Progenitor cell of endocrine pancreas (in vitro differentiated cells): ENCODE measurements at places on chromosomes 2 and 18. TPM values are rescaled to one million over a fixed set of nuclear protein-coding genes. Genes with fewer than 3 reads are reported as not detected.

DNA sequence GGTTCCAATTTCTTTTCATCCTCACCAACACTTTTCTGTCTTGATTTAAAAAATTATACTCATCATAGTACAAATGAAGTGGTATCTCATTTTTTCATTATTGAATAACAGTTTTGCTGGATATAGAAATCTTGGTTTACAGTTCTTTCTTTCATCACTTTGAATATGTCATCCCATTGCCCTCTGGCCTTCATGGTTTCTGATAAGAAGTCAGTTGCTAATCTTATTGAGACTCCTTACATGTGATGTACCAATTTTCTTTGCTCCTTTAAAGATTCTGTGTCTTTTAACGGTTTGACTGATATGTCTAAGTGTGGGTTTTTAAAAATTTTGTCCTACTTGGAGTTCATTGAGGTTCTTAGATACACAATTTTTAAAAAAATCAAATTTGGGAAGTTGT is 35.0 kb downstream of the SLC3A1 start:
- H3K36me3 ChIP-seq = peaks cover 36% of the 10 kb centered on the region
- DNase-seq = no peak
- H3K27ac ChIP-seq = no peak overlapping the region
- no peaks in the 10 kb centered on the region for H3K27me3 ChIP-seq

The GCG gene
- total RNA-seq = 92.9 and 128 TPM in 2 replicates

- no peak overlapping the region for H3K4me3 ChIP-seq
- H3K27ac ChIP-seq = peak overlapping the region; percentile 39
- H3K36me3 ChIP-seq = no peaks in the 10 kb centered on the region
- no peak for DNase-seq
These were observed 70.8 kb downstream of the SPRED2 start for GRCh38 chr2:65361623-65362022.

GRCh38 chr2:238259061-238260020 is 19.5 kb upstream of the HES6 start:
- peaks cover 9% of the 10 kb centered on the region for H3K4me1 ChIP-seq
- H3K4me3 ChIP-seq = no peak overlapping the region

GRCh38 chr2:143121079-143121478 is 8.1 kb upstream of the ARHGAP15 start:
- H3K27me3 ChIP-seq = no peaks in the 10 kb centered on the region
- H3K36me3 ChIP-seq = no peaks in the 10 kb centered on the region
- no peak overlapping the region for H3K4me3 ChIP-seq
- H3K27ac ChIP-seq = no peak overlapping the region
- no peak for DNase-seq
- no peaks in the 10 kb centered on the region for H3K4me1 ChIP-seq

GRCh38 chr2:206442474-206442832 is 879 bp upstream of the ADAM23 start:
- no peak overlapping the region for H3K27ac ChIP-seq
- peaks cover 58% of the 10 kb centered on the region for H3K27me3 ChIP-seq
- peaks cover 30% of the 10 kb centered on the region for H3K4me1 ChIP-seq

GRCh38 chr18:49169037-49169521 is 218.3 kb upstream of the SMAD7 start:
- H3K27me3 ChIP-seq = no peaks in the 10 kb centered on the region
- H3K27ac ChIP-seq = no peak overlapping the region

DNA sequence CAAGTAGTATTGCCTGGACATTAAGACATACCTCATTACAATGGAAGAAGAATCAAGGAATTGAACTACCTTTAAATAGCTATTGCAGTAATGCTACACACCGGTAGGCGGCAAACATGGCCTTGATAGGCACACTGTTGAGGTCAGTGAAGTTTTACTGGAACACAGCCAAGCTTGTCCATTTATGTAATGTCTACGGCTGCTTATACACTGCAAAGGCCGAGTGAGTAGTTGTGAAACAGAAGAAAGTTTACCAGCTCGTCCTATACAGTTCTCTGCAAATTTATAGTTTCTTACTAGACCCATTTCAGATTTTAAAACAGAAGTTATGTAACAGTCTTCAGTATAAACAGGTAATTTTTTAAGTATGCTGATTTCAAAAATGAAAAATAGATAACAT is 38.8 kb downstream of the PPP4R1 start:
- H3K4me3 ChIP-seq = no peak overlapping the region
- H3K36me3 ChIP-seq = peaks cover 23% of the 10 kb centered on the region
- H3K27ac ChIP-seq = peak overlapping the region; percentile 13
- DNase-seq = peak; percentile 34
- H3K27me3 ChIP-seq = no peaks in the 10 kb centered on the region

The CIB4 gene
- total RNA-seq = not detected in 2 replicates
